NCI-H524 (cell line): ENCODE measurements at places on chromosomes 2 and 18.

DNA sequence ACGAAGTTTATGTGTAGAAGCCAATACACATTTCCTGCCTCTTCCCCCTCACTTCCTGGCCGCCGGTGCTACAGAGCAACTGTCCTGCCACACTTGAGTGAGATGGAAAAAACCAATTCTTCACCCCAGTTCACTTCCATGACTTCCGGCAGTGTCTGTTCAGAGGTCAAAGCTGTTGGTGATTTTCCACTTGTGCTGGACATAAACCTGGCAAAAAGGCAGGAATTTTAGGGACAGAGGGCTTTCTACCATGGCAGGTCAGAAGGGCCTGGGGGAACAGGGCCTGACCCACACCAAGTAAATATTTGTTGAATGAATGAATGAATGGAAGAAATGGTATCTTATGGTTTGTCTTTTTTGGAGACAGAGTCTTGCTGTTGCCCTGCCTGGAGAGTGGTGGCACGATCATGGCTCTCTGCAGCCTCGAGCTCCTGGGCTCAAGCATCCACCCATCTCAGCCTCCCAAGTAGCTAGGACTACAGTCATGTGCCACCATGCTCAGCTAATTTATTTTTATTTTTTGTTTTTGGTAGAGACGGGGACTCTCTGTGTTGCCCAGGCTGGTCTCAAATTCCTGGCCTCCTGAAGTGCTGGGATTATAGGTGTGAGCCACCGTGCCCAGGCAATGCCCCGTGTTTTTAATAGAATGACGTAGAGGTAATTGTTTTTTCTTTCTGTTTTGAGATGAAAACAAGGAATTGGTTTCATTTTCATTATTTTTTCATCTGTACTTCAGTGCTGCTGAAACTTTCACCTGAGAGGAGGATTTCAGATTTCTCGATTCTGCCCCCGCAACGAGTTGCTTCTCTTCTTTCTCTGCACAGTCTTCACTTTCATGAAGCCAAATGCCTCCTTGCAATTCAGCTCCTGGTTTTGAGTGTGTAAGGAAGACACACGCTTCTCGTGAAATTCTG lies 48.0 kb upstream of the LPIN2 start:
- DNase-seq, result no peak

- no peak for DNase-seq
These were observed 6.2 kb upstream of the MSTN start for GRCh38 chr2:190068764-190069163.

GRCh38 chr2:180573951-180574350 lies 406.5 kb upstream of the UBE2E3 start:
- no peak for DNase-seq

DNA sequence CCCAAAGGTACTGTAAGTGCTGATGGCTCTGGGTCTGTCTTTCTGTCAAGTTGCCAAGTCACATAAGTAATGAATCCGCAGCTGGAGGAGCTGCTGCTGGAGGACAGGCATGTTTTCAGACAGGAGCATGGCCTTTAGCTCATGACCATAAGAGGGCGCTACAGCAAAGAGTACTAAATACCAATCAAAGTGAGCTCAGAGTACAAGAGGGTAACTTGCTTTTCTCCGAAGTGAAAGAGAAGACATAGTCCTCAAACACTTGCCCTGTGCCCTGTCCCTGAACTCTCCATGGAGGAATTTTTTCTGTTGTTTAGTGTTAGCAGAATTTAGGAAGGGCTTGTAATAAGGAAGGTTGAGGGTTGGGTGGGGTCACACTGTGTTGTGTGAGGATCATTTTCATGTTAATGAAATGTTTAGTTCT lies 58.0 kb upstream of the EML6 start:
- peak; percentile 75 for DNase-seq

DNA sequence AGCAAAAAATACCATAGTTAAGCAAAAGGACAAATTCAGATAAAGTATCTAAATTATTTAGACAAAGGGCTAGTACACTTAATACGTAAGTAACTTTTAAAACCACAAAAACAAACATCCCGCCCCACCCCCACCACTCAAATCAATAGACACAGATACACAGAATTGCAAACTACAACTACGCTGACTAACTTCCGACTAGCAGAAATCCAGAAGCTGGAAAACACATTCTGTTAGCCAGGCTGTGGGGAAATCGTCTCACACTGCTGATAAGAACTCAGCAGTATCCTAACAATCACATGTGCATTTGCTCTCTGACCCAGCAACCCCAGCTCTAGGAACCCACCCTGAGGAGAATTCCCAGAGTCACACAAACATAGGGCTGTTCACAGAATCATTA lies 16.6 kb downstream of the FAM168B start:
- no peak for DNase-seq

GRCh38 chr2:86337244-86337835 lies at the start of gene REEP1:
TSS of gene REEP1 (minus strand) at chr2:86337626. CDS start at chr2:86337510, 116 bp downstream.
- DNase-seq, result no peak
